ENCODE measurements at places on chromosomes 6 and 20.

GRCh38 chr6:18240230-18240629 lies 24.1 kb downstream of the DEK start:
- no peak for DNase-seq

- DNase-seq, result peak; percentile 58
Measured at GRCh38 chr6:28648035-28648877, 122.6 kb downstream of the GPX5 start.

- no peak for DNase-seq
Measured at GRCh38 chr6:52555518-52556233, 21.2 kb downstream of the TRAM2 start.

- no peak for DNase-seq
Measured at GRCh38 chr6:147972448-147972847, 370.2 kb upstream of the SASH1 start.

GRCh38 chr6:47000842-47001241 lies 41.3 kb downstream of the ADGRF1 start:
- DNase-seq, result no peak

- DNase-seq, result no peak
Measured at GRCh38 chr20:21395666-21396598, 1.4 kb downstream of the NKX2-4 start.

GRCh38 chr6:80335121-80335531 lies 228.7 kb downstream of the BCKDHB start:
- DNase-seq, result no peak

DNA sequence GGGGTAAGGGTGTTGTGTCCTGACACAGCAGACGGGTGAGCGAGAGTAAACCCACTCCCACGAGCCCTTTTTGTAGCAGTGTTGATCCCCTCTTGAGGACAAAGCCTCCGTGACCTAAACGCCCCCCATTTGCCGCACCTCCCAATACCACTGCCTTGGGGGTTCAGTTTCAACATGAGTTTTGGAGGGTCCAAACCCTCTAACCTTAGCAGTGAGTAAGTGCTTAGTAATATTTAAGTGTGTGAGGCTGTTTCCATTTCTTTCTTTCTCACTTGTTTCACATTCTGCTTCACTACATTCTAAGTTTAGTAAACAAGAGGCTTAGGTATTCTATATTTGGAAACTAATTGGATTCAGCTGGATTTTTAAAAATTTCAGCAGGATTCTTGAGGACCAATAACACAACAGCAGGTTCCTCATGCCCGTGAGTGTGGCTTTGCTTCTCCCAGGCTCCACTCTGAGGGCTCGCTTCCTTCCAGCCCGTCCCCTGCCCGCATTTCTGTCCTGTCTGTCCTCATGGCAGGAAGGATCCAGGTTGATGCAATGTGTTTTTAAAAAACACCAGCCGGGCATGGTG lies 41.2 kb downstream of the SNX9 start:
- no peak for DNase-seq

GRCh38 chr6:32188381-32189068 lies 1.5 kb downstream of the PBX2 start:
- no peak for DNase-seq

GRCh38 chr20:328027-328974 lies 2.9 kb downstream of the SOX12 start:
- DNase-seq, result no peak

DNA sequence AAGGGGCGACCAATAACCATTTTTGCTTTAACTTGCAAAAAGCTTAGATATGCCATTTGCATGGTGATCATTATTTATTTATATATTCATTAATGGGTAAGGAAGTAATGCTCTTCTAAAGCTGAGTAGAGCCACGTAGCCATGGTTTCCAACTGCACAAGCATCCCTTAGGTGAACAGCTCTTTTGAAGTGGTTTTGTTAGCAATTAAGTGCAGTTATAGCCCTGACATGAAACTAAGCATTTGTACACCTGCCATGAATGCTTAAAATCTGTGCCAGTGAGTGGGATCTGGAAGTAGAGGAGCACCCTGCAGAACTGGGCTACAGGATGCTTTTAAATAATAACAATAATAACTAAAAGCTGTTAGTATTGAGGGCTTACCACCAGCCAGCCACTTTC lies 19.1 kb downstream of the TRAF3IP2 start:
- DNase-seq, result no peak

- DNase-seq, result no peak
Measured at GRCh38 chr6:38877721-38878120, 162.6 kb downstream of the DNAH8 start.

DNA sequence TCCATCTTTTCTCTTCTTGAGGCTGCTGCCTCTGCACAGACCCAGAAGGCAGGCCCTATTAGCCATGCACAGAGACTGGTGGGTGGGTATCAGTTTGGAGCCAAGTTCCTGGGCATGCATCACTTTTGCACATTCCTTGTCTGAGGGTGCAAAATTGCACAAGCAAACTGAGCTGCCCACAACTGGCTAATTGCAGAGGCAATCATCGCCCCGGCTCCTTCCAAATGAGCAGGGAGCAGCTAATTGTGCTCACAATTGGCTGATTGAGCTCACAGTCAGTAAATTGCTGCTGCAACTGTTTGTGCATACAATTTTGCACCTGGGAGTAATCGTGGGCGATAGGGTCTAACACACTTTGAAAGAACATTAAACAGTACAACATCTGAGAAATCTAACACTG lies 511.4 kb downstream of the DHX35 start:
- no peak for DNase-seq

- no peak for DNase-seq
Measured at GRCh38 chr20:33370291-33370690, 31.0 kb downstream of the CDK5RAP1 start.

DNA sequence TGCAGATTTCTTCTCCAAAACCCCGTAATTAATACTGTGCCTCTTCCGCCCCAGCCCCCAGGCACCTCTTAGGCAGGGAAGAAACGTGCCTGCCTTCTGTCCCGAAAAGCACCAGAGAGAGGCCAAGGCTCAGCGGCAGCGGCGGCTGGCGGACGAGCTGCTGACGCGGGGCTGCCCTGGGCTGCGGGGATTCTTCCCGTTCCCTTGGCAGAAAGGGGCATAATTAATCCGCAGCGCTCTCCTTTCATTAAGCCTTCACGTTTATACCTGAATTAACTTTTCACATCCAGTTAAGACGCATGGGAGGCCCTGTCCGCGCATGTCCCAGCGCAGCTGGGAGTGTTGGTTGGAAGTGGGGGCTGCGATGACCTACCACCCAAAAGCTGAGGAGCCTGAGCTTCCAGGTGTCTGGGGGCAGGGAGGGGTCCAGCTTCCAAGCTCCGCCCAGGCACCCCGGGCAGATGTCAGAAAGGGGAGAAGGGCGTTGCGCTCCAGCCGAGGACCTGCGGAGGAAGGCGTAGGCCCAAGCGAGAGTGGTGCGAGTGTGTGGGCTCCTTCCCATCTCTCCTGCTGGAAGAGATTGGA lies 167.4 kb upstream of the LRFN2 start:
- DNase-seq, result no peak

- no peak for DNase-seq
Measured at GRCh38 chr6:75563032-75563431, 38.6 kb upstream of the SENP6 start.

DNA sequence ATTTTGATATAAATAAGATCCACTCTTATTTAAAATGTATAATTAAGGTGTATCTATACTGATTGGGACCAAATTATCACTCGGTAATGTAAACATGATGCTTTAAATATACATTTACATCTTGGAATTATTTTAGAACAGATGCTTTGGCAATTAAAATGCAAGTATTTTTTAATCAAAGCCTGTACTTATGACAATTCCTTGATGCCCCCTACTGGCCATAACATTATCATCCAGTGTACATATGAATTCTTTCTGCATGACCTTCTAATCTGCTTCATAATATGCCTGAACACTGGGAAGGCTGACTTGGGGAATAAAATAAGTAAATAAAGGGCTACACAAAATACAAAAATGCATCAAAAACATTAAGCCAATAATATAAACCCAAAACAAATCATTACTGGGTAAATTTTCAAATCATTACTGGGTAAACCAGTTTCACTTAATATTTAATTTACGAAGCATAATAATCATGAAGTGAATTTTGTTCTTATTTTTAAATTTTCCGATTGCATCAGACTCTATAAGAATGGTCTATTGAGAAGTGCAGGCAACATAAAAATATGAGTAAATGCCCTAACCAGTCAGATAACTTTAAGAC lies 65.1 kb downstream of the CGA start:
- DNase-seq, result peak; percentile 16

DNA sequence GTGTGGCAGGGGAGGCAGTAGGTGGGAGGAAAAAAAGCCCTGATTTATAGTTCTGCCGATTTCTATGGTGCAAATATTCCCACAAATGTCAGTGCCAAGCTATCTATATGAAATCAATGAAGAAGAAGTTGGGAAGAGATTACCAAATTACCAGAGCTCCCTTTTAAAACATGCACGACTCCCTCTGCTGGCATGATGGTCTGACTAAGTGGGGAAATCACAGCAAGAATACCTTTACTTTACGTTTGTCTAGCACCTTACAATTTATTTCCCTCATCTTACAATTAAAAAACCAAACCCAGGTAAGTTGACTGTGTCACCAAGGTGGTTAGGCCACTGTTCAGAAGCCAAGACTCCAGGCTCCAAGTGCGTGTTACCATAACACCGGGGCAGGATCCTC lies 55.6 kb downstream of the AGPAT4 start:
- no peak for DNase-seq

DNA sequence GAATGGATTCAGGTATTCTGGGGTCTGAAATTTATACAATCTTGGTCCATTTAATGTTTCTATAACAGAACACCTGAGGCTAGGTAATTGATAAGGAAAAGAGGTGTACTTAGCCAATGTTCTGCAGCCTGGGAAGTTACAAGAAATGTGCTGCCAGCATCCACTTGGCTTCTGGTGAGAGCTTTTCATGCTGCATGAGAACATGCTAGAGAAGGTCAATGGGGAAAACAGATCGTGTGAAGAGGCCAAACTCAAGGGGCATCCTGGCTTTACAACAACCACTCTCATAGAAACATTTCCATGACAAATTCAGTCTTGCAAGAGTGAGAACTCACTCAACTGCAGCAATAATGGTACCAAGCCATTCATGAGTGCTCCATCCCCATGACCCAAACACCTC lies 16.8 kb downstream of the IL22RA2 start:
- no peak for DNase-seq

DNA sequence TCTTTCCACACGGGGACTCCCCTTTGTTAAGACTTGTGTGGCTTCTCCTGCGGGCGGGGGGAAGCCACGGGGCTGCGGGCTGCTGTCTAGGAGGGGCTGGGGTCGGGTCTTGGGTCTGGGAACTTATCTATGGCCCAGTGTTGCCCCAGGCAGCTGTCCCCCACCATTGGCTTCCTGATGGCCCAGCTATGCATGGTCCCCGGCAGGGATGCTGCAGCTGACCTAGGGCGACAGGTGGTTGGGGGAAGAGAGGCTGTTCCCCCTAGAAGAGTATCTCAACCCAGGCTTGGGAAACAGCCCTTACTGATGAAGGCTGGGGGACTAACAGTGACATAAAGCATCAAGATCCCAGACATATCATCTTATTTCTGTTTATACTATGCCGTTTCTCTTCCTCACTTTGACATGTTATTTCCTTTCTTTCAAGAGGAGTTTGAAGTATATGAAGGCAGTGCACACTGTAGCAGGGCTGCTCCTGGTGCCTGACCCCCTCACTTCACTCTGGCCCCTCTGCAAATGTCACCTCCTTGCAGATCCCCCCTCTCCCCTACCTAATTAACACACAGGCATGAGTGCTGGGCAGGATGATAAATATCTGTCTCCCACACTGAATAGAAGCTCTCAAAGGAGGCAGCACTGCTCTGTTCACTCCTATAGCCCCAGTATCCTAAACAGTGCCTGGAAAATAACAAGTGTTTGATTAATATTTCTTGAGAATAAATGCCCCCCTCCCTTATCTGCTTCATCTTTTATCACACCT lies 87.0 kb downstream of the HIVEP2 start:
- DNase-seq, result no peak

DNA sequence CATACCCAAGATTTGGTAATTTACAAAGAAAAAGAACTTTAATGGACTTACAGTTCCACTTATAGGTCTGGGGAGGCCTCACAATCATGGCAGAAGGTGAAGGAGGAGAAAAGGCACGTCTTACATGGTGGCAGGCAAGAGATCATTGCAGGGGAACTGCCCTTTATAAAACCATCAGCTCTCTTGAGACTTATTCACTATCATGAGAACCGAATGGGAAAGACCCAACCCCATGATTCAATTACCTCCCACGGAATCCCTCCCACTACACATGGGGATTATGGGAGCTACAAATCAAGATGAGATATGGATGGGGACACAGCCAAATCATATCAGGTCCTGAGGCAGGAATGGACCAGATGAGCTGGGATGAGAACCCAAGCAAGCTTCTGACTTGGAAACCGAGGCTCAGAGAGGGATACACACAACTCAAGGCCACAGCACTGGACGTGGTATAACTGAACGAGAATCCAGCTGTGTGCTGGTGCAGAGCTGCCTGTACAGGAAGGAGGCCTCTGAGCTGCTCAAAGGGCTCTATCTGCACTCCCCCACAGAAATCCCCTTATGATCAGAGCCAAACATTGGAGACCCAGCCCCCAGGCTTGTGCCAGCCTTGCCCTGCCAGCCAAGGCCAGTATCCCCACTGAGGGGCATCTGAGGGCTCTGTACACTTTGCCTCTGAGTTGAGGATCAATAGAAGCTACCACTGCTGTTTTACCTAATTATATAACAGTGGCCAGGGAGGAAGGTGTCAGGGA lies 137.8 kb downstream of the CEBPB start:
- no peak for DNase-seq

GRCh38 chr6:41228616-41229015 lies 467 bp downstream of the TREML4 start:
- DNase-seq, result no peak

- DNase-seq, result peak; percentile 17
Measured at GRCh38 chr6:104218116-104218515, 641.6 kb downstream of the HACE1 start.

- DNase-seq, result no peak
Measured at GRCh38 chr6:150391414-150391813, 22.6 kb downstream of the IYD start.

- DNase-seq, result no peak
Measured at GRCh38 chr20:10374036-10374435, 60.0 kb downstream of the MKKS start.

- DNase-seq, result no peak
Measured at GRCh38 chr6:48037946-48038345, 73.1 kb downstream of the PTCHD4 start.

GRCh38 chr20:38859070-38859690 lies 53.7 kb downstream of the PPP1R16B start:
- DNase-seq, result no peak

- DNase-seq, result no peak
Measured at GRCh38 chr6:157885211-157885788, 62.3 kb downstream of the SNX9 start.

DNA sequence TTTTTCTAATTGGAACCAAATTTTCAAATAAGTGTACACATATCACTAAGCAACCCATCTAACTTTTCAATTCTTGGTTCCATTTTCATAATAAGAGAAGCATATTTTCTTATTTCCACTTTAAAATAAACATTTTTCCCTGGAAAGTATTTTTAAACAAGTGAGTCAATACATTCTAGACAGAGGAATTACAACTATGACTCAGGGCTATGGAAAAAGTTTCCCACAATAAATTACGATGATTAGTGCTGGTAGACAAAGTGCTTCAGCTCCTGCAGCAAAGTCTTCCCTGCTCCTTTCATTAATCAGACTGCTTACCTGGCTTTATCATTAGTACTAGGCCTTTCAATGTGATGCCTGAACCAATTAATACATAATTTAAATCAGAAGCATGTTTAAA lies 322.5 kb downstream of the HACE1 start:
- peak; percentile 58 for DNase-seq

GRCh38 chr6:162395181-162395580 lies 332.4 kb downstream of the PRKN start:
- DNase-seq, result no peak

Measured in fibroblast of skin of left quadriceps (primary cell).